ENCODE measurements at places on chromosomes 3 and 15.

DNA sequence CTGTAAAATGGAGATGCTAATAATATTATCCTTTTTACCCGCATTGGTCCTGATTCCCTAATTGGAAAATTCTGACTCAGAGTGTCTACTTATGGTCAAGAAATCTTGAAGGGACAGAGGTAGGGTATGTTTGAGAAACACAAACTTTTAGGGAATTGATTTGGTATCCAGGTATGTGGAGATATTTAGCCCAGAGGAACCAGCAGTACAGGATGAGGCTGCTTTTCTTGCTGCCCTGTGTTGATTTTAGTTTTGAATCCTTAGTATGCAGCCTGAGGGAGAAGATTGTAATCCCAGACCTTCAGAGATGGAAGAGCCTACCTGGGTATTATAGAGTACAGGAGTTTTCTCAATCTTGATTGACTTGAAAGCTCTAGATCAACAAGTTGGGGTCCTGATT is 569.1 kb downstream of the PDCD6IP start:
- no peak for DNase-seq

- DNase-seq, result no peak
Observed at GRCh38 chr15:33534642-33535041, 223.9 kb downstream of the RYR3 start.

GRCh38 chr3:8532251-8532871 is 30.7 kb downstream of the LMCD1 start:
- DNase-seq, result no peak

DNA sequence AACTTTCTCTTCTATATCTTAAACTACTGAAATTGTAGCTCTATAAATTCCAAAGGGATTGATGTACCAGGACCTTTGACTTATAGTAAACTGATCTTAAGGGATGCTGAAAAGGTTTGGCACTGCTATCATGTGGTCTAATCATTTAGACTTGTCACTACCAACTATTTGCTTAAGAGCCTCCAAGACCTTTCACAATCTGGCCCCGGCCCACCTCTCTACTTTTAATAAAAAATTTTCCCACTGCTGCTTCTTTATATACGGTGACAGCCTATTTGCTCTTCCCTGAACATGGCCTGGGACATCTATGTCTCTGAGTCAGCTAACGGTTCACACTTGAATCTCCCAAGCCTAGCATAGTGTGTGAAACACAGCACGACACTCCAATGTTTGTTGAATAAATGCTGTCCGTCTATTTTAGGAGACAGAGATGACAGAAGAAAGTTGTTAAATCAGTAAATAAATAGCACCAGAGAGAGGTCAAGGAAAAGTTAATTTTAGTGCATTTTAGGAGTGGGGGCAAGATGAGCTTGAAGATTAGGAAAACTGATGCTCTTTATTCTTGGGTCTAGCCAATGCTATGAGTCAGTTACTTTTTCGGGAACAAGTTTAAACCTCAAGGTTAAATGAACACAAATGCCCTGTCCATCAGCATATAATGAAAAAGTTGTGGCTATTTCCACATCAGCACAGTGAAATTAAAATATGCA is 212.9 kb downstream of the TIGIT start:
- no peak for DNase-seq

All from posterior cingulate gyrus (tissue), 11 donors.